ENCODE measurements at places on chromosomes 1 and 21.

DNA sequence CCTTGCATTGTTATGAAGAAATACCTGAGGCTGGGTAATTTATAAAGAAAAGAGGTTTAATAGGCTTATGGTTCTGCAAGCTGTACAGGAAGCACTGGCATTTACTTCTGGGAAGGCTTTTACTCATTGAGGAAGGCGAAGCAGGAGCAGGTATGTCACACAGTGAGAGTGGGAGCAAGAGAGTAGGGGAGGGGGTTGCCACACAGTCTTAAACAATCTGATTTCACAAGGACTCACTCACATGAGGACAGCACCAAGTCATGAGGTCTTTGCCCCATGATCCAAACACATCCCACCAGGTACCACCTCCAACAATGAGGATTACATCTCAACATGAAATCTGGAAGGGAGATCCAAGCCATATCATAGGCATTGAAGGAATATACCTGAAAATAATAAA, 127.2 kb downstream of the EVI5 start:
- DNase-seq, result no peak

DNA sequence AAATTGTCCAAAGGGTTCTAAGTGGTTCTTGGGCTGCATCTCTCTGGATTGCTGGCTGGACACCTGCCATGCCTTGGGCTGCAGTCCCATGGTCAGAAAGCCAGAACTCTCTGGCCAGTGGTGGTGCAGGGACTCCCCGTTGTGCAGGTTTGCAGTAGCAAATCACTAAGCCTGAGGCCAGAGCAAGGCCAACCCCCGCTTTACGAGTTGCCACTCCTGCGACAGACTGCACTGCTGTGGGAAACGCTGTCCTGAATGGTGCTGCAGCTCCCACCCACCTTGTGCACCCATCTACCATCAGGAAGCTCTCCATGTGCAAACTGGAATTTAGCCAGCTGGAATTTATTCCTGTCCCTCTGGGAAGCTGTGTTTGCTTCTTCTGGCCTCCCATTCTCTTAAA, 45.7 kb downstream of the LHX4 start:
- no peak for DNase-seq

- DNase-seq, result no peak
Observed at GRCh38 chr1:25871704-25872494, 3.6 kb downstream of the PAQR7 start.

GRCh38 chr1:230361941-230362340, 64.2 kb downstream of the PGBD5 start:
- DNase-seq, result no peak

- no peak for DNase-seq
Observed at GRCh38 chr1:50105433-50105832, 3.3 kb upstream of the ELAVL4 start.

DNA sequence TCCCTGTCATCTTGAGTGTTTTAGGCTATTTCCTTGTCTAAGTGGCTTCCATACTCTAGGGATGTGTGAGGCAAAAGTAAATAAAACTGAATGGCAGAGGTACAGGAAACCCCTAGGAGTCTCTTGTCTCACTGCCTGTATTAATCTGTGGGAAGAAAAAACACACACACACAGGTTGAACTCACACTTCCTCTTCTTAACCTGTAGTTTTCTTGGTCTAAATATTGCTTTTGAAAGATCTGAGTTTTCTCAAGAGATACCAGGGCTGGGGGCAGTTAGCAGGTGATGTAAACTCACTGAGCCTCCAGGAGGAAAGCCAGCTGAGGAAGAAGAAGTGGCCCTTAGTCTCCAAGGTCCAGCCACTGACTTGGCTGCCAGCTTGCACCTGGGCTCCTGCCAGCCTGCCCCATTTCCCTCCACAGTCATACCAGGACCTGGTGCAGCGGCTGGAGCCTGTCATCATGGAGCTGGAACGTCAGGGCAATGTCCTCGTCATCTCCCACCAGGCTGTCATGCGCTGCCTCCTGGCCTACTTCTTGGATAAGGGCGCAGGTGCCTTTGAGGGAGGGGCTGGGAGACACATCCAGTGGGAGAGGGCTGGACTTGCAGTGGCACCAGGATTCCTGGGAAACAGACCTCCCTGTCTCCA, 16.9 kb downstream of the PFKFB2 start:
- no peak for DNase-seq

GRCh38 chr1:208089761-208090370, 154.3 kb downstream of the PLXNA2 start:
- no peak for DNase-seq

GRCh38 chr1:156316909-156317308, 17.8 kb upstream of the VHLL start:
- no peak for DNase-seq

- DNase-seq, result no peak
Observed at GRCh38 chr1:221753828-221754188, 11.9 kb upstream of the DUSP10 start.

DNA sequence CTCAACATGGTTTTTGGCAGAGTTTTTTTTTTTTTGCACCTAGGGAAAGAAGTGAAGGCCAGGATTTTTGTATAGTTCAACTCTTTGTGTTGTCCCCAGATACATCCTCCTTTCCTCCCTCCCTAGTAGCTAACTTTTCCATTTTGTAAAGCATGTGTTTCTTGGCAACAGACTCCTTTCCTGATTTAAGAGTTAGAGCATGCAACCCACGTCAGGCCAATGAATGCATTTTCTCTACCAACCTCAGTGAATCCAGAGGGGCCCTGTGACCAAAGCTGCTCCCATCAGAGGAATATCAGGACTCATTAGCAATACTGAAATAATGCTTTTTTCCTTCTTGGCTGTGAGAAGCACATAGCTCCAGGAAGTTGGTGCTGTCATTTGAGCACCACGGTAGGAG, 287.2 kb downstream of the LMO4 start:
- no peak for DNase-seq

DNA sequence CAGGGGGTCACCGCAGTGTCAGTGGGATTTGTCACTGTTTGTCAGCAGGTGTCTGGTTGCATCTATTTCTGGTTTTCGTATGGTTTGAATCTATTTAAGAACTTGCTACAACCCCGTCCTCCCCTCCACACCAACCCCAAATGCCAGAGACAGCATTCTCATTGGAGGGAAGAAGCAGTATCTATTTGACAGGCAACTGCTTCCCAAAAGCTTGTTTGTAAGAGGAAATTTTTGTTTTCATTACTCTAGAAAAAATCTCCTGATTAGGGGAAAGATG, 54.4 kb downstream of the NR5A2 start:
- no peak for DNase-seq

- DNase-seq, result no peak
Observed at GRCh38 chr21:15141261-15141970, 76.6 kb upstream of the NRIP1 start.
